GM12864 (cell line): ENCODE measurements at places on chromosomes 13 and 19.

GRCh38 chr13:19782049-19782726, 557 bp downstream of the PSPC1 start:
- DNase-seq = no peak

DNA sequence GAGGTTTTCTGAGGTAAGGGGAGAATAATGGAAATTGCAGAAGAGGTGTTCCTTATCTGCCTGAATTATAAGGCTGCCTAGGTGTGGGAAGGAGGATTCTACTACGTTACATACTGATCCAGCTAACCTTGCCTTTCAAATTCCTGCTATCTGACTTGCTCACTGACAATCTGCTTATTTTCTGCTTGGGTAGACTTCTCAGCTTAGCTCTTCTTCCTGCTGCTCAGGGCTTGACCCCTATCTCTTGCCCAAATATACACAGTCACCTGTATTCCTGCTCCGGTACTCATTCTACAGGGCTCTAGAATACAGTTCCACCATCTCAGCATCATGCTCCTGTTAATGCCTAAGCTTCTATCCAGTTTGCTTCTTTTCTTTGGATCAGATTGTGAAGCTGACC, 1607.6 kb downstream of the OLFM4 start:
- no peak for DNase-seq

GRCh38 chr19:29666578-29667386, 1.5 kb downstream of the PLEKHF1 start:
- no peak for DNase-seq

- no peak for DNase-seq
These were observed 4.9 kb downstream of the PCDH20 start for GRCh38 chr13:61410669-61411297.

- no peak for DNase-seq
These were observed 264.0 kb downstream of the KLF12 start for GRCh38 chr13:73870036-73870741.

DNA sequence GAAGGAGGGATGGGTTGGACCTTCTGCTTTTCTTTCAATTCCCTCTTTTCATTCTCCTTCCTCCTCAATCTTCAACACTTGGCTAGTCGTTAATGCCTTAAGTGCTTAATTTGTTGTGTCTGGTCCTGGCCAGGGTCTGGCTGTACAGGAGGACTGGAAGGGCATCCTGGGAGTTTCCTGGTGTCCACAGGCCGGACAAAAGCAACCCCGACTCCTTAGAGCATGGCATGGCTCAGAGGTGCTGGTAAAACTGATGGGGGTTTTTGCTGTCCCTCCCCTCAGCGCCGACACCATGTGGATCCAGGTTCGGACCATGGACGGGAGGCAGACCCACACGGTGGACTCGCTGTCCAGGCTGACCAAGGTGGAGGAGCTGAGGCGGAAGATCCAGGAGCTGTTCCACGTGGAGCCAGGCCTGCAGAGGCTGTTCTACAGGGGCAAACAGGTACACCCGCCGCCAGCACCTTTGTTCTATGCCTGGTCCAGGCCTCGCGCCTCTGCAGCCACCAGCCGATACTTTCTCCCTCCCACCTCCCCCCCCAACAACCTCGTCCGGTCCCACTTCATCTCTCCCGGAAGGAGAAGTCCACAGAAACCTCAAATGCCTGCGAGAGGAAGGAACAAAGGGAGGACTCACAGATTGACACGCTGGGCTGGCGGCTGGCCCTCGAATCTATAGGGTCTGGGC, 1.4 kb downstream of the UHRF1 start:
- no peak for DNase-seq

- no peak for DNase-seq
These were observed 1410.1 kb upstream of the ATXN8OS start for GRCh38 chr13:68697551-68697950.

DNA sequence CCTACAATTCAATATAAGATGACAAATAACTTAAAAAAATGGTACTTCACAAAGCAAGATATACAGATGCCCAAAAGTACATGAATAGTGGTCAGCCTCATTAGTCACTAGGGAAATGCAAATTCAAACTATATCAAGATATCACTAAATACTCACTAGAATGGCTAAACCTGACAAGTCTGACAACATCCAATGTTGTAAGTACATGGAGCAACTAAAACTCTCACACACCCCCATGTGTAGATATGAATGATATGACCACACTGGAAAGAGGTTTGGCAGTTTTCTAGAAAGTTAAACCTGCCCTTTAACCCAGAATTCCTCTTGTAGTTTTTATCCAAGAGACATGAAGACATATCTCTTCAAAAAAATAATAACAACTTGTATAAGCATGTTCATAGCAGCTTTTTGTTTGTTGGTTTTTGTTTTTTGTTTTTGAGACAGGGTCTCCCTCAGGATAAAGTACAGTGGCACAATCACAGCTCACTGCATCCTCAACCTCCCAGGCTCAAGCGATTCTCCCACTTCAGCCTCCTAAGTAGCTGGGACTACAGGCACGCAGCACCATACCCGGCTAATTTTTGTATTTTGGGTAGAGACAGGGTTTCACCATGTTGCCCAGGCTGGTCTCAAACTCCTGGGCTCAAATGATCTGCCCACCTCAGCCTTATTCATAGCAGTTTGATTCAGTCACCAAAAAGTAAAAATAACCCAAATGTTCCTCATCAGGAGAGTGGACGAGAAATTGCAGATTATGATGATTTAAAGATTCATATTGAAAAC, 55.1 kb downstream of the RFX2 start:
- no peak for DNase-seq

DNA sequence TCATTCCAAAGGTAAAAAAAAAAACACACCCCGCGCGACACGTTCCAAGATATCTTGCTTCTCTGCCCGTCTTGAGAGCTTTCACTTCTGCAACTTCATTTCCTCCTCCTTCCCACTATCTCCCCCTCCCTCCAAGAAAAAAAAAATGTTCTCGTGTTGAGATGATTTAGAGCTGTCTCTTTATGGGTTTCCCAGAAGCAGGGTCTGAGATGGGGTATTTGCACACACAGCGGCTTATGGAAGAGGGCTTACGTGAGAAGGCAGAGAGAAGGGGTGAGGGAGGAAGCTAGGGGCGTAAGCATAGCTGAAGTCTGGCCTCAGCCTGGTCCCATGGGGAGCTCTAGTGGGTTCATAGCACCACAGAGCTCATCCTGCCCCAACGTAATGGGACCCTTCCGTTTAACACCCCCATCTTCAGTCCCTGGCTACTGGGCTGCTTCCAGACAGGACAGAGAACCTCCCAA, 31.3 kb upstream of the USE1 start:
- DNase-seq = no peak

DNA sequence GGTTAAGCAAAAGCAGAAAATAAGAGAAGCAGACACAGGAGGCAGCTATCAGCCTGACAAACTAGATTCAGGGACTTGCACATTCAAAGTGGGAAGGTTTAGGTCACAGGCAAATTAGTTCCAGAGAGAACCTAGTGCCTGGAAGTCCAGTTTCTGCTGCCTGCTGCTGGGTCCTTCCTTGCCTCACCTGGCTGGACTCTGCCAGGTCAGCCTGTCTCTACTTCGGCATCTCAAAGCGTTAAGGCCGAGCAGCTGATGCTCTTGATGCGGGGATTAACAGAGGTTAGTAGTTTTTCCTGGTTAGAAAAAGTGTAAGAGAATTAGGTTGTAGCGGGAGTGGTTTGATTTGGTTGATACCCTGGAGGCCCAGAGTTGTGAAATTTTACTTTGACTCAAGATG, 52.0 kb downstream of the KLF5 start:
- no peak for DNase-seq

- no peak for DNase-seq
These were observed 736 bp downstream of the SMAD9 start for GRCh38 chr13:36919171-36919832.

GRCh38 chr19:29690842-29691241, 24.2 kb downstream of the C19orf12 start:
- DNase-seq = peak; percentile 52

GRCh38 chr19:17842663-17843291, 5.0 kb downstream of the JAK3 start:
- no peak for DNase-seq
